ENCODE measurements at places on chromosomes 3 and 15.

DNA sequence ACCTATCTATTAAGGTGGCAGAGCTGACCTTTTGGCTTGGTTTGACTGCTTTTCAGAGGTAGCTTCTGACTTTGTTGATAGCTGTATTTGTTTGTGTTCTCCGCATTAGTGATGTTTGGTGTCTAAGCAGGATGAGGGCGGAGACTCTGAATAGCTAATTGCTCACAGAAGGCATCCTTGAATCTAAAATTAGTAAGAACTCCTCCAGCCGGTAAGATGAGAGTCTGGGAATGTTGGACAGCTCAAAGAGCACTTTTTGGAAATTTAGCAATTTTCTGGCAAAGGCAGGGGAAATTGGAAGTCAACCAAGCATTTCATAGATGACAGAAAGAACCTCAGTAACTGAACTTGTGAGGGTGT, 174.1 kb downstream of the KLHL25 start:
- DNase-seq: no peak

GRCh38 chr3:13136426-13136825, 63.2 kb upstream of the IQSEC1 start:
- no peak for DNase-seq

GRCh38 chr3:143832433-143832832, 15.8 kb downstream of the SLC9A9 start:
- DNase-seq: no peak

DNA sequence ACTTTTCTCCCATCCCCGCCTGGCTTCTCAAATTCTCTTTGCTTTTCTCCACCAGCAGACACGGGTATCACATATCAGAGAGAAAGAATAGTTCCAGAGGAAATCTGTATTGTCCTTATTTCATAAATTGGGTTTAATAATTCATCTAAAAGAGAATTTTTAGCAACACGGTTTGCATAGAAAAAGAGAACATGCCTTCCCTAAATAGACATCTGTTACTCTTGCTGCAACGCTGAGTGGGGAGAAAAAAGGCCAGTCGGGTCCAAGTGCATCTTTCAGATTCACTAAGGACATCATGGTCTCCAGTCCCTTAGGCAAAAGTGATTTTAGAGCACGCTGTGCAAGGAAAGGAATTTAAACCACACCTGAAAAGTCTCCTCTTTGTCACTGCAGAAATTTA, 201.3 kb downstream of the ABHD5 start:
- no peak for DNase-seq

DNA sequence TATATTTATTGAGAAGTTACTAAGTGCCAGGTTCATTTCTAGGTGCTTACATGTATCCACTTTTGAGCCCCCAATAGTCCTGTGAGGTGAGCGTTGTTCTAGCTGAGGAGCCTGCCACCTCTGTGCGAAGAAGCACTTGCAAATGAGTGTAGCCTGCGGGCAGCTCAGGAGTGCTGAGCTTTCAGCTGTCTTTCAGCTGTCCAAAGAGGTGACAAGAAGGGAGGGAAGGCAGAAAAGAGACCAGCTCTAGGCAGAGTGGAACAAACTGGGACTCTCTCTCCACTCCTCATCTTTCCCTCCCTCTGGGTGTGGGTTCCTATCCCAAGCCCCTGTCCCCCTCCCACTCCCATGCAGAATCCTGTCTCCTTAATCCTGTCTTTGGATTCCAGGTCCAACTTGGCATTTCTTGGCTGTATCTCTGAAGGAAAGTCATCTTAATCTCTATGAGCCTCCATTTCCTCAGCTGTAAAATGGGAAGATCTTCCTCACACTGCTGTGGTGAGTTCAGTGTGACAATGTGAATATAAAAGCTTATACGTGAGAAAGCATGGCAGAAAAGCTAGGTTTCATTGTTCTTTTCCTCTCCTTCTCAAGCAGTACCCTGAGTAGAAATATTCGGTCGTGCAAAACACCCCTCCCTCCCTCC, 6.7 kb upstream of the SRP14 start:
- DNase-seq: no peak

DNA sequence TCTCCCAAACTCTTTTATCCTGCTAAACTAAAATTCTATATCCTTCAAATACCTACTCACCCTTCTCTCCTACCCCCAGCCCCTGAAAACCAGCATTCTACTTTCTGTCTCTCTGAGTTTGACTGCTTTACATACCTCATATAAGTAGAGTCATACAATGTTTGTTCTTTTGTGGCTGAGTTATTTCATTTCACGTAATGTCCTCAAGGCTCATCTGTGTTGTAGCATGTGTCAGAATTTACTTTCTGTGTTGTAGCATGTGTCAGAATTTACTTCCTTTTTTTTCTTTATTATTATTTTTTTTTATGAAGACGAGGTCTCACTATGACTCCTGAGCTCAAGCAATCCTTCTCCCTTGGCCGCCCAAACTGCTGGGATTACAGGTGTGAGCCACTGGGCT, 20.1 kb downstream of the IFT122 start:
- DNase-seq: no peak

DNA sequence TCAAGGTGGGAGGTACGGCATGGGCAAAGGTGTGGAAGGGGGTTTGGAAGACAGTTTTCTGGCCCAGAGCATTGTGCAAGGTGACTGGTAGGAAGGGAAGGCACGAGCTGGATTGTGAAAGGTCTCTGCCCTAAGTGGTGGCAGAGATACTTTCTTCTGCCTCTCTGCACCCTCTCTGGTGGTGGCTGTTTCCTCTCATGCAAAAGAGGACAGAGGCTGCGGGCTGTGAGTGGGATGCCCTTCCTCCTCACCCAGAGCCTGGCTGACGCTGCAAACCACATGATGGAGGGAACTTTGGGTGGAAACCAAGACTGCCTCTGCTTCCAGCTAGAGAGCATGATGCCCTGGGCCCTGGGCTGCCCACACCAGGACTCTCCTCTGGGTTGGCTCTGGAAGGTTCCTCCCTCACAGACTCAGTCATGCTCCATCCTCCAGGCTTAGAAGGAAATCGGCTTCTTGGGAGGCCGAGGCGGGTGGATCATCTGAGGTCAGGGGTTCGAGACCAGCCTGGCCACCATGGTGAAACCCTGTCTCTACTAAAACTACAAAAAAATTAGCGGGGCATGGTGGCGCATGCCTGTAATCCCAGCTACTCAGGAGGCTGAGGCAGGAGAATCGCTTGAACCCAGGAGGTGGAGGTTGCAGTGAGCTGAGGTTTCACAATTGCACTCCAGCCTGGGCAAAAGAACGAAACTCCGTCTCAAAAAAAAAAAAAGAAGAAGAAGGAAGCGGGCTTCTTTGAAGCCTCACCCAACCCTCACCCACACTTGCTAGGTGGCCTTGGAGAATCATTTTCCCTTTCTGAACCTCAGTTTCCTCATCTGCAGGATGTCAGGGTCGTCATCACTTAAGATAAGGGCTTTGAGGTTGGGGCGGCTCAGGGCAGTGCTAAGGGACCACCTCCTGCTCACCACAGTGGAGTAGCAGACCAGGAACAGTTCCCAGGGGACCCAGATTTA, 8.3 kb downstream of the PSTPIP1 start:
- DNase-seq: peak; percentile 10

- no peak for DNase-seq
Observed at GRCh38 chr3:100682056-100682853, 27.0 kb upstream of the TFG start.

GRCh38 chr3:188358787-188359493, 205.0 kb downstream of the LPP start:
- no peak for DNase-seq

- DNase-seq: no peak
Observed at GRCh38 chr15:44542596-44542995, 5.6 kb downstream of the EIF3J start.

- peak; percentile 42 for DNase-seq
Observed at GRCh38 chr15:67080900-67081431, 15.6 kb downstream of the SMAD3 start.

DNA sequence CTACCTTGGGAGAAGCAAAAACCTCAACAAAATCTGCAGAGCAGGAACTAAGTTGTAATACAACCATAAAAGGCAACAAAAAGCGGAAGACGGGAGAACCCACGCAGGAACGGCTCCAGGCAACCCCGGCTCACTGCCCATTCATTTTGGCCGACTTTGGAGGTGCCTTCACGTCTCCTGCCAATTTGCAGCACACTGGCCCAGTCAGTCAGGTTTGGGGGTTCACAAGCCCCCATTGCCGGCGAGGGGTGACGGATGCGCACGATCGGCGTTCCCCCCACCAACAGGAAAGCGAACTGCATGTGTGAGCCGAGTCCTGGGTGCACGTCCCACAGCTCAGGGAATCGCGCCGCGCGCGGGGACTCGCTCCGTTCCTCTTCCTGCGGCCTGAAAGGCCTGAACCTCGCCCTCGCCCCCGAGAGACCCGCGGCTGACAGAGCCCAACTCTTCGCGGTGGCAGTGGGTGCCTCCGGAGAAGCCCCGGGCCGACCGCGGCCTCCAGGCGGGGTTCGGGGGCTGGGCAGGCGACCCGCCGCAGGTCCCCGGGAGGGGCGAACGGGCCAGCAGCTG, 463 bp downstream of the TERC start:
- peak; percentile 70 for DNase-seq

DNA sequence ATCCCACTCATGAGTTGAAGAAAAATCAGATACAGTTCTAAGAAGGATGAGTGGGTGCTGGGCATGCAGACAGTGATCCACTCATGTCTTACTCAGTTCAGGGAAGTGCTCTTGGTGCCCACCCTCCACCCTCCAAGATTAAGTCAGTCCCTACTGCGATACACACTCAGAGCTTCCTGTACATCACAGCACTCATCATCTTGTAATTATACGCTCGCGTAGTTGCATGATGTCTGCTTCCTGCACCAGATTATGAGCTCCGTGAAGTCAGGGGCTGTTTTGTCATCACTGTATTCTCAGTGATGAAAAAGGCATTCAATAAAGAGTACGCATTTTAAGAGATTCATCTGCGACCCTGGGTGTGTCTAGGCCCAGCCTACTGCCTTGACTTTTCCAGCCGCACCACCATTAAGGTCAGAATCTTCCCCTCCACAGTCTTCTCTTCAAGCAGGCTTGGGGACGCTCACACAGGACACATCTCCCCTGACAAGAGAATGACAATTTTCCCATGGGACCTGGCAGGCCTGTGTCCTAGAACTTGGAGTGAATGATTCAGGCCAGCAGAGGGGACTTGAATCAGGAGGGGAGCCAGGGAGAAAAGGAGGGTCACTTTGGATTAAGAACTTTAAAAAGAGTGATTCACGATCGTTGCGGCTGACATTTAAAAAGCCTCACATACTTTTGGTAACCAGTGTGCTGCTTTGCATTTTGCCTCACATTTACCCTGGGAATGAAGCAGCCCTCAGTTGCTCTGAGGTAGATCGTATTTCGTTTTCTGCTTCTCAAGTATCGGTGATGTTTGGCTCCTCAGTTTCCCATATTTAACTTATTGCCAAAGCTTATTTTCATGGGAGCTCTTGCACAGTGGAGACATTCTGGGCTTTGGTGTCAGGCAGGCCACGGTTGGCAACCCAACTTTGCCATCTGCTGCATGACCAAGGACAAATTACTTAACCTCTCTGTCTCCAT, 7.9 kb upstream of the PDE8A start:
- no peak for DNase-seq

DNA sequence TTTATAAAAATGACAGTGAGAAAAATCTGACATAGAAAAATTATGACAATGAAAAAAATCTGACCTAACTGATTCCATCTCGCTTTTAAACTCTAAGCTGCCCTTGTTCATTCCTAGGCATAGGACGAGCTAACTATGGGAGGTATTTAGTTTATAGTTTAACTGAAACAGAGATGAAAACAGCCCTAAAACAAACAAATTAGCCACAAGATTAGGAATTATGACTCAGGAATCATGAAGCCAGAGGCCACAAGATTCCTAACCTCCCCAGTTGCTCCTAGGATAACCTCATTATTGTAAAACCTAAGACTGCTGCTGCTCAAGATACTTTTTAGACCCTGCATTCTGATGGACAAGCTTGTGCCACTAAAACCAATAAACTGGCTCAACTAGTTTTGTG, 122.7 kb upstream of the MNS1 start:
- no peak for DNase-seq

DNA sequence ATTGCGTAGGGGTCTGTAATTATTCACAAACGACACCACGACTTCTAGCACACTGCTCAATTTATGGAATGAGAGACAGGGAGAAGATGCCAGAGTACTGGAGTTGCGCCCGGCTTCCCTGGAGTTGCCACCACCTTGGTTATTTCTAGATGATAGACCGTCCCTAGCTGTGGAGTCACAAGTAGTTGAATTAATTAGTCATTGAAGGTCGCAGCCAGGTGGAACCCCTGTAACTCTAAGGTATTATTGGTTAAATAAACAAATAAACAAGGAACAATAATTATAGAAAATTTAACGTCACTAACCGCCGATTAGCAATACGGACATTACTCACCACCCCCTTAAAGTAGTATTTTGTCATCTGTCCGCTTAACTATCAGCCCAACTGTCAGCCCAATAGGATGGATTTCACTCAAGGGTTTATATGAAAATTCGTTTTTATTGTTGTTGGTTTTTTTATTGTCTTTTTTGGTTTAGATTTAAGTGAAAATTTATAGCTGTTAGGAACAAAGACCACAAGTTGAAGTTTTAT, 911 bp upstream of the AZI2 start:
- no peak for DNase-seq

DNA sequence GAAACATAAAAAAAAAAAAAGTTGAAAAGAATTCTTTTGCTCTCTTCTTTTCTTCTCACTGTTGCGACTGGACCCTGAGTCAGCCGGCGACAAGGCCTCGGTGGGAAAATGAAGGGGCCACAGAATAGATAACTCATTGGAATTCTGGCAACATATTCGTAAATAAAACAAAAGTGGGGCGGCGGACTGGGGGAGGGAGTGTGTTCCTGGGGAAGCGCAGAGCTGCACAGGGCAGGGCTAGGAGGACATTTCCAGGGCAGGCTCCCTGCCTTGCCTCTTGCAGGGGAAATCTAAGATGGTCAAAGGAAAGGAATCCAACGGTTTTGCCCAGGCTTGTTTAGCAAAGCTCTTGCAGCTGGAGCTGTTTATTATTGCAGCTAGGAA, 1042.8 kb upstream of the NR2F2 start:
- DNase-seq: no peak

DNA sequence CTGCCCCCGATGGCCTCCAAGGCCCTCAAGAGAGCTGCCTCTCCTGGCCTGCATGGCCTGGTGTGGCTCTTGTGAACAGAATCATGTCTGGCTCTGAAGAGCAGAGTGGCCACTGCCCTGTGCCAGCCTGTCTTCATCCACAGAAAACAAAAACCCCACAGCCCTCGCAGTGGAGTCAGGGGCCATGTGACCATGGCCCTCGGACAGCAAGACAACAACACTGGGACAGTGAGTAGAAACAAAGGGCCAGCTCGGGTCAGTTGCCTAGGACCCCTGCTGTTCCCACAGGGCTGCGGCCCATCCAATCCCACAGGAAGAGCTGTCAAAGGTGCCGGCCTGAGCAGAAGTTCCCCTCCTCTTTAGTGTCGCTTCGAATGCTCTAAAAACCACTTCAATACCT, 72.5 kb downstream of the UMPS start:
- DNase-seq: peak; percentile 58

- no peak for DNase-seq
Observed at GRCh38 chr3:130442284-130442683, 74.7 kb upstream of the COL6A6 start.

GRCh38 chr3:159169828-159170227, 368.0 kb downstream of the MFSD1 start:
- no peak for DNase-seq
